ENCODE measurements at places on chromosomes 6 and 20. TPM values are rescaled to one million over a fixed set of nuclear protein-coding genes. Genes with fewer than 3 reads are reported as not detected.

- peak; percentile 33 for DNase-seq
These were observed 10.7 kb downstream of the TBXT start for GRCh38 chr6:166156942-166157341.

GRCh38 chr6:80223743-80224212 lies 117.3 kb downstream of the BCKDHB start:
- no peak for DNase-seq

FAM229B gene
- total RNA-seq: 11.3 TPM

DNA sequence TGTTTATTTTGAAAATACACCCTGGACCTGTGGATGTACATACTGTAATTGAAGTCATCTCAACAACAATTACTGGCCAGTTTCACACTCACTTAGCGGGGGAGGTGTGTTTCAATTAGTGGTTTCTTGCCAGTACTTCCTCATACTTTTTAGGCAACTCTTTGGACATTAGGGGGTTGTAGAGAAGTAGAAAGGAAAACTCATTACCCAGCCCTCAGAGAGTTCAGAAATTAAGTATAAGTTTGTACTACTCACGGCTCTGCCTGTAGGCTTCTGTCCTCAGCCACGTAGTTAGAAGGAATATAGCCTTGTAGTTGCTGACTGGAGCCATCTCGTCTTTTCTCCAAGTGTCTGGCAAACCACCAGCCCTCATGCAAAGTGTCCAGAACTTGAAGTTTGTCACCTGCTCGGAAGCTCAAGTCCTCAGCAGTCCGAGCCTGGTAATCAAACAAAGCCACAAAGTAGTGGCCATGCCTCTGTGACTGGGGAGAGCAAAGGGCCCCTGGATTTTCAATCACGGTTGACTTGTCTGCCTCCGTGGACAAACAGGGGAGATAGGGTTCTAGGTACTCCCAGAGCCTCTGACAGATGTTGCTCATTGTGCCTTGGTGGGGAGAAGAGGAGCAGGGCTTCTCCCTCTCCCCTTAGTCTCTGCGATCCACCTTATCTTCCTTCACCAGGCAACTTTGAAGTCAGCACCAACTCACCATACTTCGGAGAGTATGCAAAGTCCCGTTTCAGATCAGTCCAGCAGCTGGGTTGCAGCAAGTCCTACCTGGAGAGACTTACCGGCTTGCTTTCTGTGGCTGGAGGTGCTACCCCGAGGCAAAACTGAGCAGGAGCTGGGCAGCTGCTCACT lies 749 bp downstream of the FRK start:
- peak; percentile 64 for DNase-seq

- no peak for DNase-seq
These were observed 115.6 kb upstream of the FERMT1 start for GRCh38 chr20:6238421-6238820.

DNA sequence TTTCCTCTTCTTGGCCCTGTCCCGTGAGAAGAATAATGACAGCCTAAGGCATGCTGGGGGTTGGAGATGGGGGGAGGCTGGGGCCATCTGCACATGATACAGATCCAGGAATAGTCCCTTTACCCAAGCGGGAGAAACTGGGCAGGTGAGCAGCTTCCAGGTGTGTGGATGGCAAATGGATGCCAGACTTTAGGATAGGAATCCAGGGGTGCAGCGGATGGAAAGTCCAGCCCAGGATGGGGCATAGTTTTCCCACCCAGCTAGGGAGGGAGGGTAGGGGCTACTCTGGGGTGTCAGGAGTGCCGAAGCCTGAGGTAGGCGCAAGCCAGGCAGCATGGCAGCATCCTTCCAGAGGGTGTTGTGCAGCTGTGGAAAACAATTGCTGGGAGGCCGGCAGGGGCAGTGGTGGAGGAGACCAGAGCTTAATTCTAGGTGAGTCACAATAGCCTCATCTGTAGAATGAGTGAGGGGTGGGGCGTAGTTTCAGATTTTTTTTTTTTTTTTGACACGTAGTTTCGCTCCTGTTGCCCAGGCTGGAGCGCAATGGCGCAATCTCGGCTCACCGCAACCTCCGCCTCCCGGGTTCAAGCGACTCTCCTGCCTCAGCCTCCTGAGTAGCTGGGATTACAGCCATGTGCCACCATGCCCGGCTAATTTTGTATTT lies 15.4 kb upstream of the FAM110A start:
- peak; percentile 74 for DNase-seq

DNA sequence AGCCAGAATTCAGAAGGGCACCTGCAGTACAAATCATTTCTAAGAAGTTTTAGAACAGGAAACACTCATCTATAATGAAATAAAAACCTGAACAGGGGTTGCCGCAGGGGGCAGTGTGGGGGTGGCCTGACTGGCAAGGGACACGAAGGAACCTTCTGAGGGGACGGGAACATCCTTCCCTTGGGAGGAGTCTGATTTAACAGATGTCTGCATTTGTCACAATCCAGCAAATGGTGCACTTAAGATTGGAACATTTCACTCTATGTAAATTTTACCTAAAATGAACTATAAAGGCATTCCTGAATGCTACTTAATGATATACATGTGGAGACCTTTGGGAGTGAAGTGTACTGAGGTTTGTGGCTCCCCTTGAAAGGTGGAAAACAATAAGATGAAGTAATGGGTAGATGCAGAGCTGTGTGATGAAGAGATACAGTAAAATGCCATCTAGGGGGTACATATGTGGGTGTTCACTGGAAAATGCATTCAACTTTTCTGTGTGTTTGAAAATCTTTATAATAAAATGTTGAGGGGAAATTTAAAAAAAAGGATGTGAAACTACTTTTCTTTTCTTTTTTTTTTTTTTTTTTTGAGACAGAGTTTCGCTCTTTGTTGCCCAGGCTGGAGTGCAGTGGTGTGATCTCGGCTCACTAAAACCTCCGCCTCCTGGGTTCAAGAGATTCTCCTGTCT lies 89.5 kb downstream of the SNX5 start:
- no peak for DNase-seq

Measured in MCF 10A (cell line).